ENCODE measurements at places on chromosomes 3 and 15. TPM values are rescaled to one million over a fixed set of nuclear protein-coding genes. Genes with fewer than 3 reads are reported as not detected.

SMAD6 gene
- total RNA-seq = 21.3 TPM

- no peak for DNase-seq
Observed at GRCh38 chr15:67548236-67548852, 5.8 kb downstream of the MAP2K5 start.

DNA sequence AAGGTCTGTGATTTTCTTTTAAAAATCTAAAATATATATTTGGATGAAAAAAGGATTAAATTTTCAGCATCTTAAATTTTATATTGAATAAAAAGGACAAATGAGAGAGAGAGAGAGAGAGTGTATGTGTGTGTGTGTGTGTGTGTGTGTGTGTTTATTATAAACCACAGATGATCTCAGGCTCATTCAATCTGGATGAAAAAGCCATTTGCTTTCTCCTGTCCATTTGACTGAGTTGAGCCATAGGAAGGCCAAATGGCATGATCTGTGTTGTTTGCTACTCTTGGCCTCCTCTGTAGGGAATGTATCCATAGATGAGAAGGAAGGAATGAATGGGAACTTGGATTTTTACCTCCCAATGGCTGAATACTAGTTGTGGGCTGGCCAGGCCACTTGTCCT, 92.5 kb upstream of the MEX3B start:
- no peak for DNase-seq

DNA sequence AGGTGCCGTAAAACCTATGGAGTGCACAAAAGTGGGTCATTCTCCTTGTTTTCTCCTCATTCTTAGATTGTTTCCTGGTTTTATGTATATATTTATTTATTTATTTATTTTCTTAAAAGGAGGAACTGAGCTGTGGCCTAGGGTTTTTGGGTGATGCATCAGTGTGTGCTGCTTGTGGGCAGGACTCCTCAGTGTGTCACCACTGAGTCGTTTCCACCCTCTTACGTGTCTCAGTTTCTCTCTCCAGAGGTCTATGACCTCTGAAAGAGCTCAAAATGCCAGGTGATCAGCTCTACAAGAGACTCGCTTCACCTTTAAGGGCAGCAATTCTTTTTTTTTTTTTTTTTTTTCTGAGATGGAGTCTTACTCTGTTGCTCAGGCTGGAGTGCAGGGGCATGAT, 72.9 kb downstream of the CD200 start:
- DNase-seq = no peak
